Astrocyte (in vitro differentiated cells and primary cell): ENCODE measurements at places on chromosomes 16 and 17. TPM values are rescaled to one million over a fixed set of nuclear protein-coding genes. Genes with fewer than 3 reads are reported as not detected.

DNA sequence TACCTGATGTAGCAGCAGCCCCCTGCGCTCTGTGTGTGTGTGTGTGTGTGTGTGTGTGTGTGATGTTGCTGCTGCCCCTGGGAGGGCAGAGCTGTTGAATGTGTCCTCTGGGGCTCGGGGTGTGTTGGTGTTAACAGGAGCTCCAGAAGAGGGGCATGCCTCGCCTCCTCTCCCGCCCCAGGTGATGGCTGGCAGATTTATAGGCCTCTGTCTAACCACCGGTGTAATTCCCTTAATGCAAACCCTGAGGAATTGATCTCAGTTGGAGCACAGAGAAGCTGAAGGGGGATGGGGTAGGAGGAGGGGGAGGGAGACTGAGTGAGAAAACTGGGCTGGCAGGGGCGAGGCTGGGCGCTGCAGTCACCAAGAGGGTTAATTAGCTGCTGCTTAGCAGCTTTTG lies 10.0 kb downstream of the CACNA1G start:
- DNase-seq, result no peak

DNA sequence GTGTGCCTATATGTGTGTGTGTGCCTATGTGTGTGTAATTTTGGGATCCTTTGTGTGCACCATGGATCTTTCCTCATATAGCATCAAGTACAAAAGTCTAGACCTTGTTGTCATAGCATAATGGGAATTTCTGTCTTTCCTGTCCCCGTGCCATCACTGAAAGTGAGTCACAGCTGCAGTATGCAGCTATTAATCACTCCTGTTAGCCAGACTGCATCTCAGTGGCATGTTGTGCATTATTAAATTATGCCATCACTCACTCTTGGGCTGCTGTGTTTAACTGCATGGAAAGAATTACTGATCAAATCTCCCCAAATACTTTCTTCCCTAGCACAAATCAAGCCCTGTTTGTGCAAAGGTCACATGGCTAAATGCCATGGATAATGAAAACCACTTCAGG lies 92.4 kb downstream of the CBLN1 start:
- DNase-seq, result no peak

P2RX1 gene
- total RNA-seq, result not detected in 2 replicates

- DNase-seq, result no peak
These were observed 67.2 kb downstream of the RPTOR start for GRCh38 chr17:80611816-80612215.

KLHDC4 gene
- 29.6 and 29.8 TPM in 2 replicates for total RNA-seq

GRCh38 chr17:77459018-77459755 lies 318.4 kb downstream of the SEC14L1 start:
- no peak for DNase-seq

AGRP gene
- total RNA-seq, result not detected in 2 replicates

- peak; percentile 77 for DNase-seq
These were observed 1.1 kb downstream of the KATNB1 start for GRCh38 chr16:57736419-57737351.

DNA sequence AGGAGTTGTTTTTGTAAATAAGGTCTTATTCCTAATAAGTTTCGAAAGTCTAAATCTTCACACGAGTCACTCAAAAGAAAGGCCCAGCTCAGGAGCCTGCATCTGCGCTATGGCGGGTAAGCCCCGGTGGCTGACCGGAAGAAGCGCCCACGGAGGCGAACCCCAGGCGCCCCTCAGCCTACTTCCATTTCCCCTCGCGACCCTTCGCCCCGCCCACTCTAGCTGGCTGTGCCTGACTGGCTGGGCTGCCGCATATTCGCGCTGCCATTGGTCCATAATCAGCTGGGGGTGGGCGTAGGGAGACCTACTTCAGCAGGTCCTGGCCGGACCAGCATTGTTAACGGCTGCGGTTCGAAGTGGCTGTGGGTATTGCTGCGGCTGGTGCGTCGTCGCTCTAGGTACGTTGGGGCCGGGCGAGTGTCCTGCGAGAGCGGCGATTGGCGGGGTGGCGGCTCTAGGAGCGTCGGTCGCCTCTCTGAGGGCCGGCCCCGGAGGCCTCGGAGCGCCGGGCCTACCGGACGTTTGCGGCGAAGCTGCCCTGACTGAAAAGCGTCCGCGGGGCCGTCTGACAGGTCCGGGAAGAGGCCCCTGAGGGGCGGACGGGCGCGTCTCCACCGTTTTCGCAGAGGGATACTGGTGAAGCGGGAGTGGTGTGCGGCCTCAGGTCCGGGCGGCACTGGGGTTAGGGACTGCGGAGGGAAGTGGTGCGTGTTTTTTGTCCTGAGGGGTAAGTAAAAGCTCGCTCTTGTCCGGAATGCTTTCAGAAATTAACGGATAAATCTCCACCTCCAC lies at the start of gene ATF7IP2:
ATF7IP2 (plus strand) TSS at position 337 of the 792 bp plus-strand sequence. CDS start 44,560 bp downstream, outside the sequence.
- peak; percentile 91 for DNase-seq

DNA sequence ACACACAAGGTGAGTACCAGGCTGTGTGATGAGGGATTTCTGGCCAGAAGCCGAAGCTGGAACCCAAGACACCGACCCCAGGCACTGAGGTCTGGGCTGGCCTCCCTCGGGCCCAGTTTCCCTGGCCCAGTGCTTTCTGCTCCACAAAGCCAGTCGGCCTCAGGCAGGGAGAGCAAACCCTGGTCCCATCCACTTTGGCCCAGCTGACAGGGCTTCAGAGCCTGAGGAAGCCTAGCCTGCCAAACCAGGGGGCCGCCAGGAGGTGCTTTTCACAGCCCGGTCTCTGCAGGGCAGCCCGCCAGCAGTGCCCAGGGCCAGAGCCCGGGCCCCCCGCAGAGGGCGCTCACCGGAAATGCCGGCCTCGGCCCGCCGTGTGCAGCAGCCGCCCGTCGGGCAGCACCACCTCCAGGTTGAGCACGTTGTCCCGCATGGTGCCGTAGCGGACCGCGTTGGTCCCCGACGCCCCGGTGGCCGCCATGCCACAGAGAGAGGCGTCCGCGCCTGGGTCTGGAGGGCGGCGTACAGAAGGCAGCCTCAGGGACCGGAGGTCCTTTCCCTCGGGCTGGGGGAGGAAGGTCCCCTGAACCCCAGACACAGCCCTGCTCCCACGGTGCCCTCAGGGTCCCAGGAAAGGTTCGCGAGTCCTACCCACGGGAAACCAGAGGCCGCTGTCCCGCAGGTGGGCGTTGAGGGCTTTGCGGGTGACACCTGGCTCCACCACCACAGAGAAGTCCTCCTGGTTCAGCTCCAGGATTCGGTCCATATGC lies 2.2 kb downstream of the LDHD start:
- DNase-seq, result no peak

DNA sequence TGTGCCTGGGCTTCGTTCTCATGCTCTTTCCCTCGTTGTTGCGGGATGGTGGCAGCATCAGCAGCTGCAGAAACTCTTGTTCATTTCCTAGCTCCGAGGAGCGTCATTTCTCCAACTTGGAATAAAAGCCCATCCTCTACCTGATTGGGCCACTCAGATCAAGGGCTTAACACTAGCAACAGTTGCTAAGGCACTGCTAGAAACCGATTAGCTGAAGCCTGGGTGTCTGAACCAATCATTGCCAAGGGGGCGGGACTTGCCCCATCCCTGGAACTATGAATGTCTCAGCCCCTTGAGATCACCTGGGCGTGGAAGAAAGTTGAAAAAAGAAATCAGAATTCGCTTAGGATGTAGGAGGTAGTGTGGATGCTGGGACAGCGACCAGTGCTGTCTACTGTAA lies 145.3 kb downstream of the FOXL1 start:
- no peak for DNase-seq

- DNase-seq, result no peak
These were observed 314.2 kb downstream of the FOXL1 start for GRCh38 chr16:86892509-86892908.

DNA sequence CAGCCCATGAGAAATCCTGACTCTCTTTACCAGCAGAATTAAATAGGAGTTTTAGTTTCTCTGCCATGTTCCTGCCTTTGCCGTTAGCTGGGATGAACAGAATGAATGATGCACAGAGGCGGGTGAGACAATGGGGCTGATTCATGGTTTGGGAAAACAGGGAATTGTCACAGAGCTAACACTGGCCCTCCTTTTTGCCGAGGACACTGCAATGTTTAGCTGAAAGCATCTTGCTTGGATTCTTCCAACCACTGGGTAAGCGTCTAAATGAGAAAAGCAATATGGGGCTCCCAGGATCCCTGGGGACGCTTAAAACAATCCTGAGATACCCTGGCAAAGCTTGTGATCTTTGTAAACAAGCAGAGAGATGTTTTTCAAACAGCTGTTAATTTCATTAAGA lies 12.8 kb upstream of the PAFAH1B1 start:
- DNase-seq, result no peak

GRCh38 chr16:85301231-85301630 lies 189.0 kb upstream of the CIBAR2 start:
- DNase-seq, result no peak

GRCh38 chr17:16215273-16215964 lies at the start of gene NCOR1:
Gene NCOR1 (minus strand): TSS chr17:16215534. CDS start chr17:16194569, 20,965 bp downstream.
- peak; percentile 87 for DNase-seq

- no peak for DNase-seq
These were observed 5.7 kb upstream of the NQO1 start for GRCh38 chr16:69732101-69732500.

DNA sequence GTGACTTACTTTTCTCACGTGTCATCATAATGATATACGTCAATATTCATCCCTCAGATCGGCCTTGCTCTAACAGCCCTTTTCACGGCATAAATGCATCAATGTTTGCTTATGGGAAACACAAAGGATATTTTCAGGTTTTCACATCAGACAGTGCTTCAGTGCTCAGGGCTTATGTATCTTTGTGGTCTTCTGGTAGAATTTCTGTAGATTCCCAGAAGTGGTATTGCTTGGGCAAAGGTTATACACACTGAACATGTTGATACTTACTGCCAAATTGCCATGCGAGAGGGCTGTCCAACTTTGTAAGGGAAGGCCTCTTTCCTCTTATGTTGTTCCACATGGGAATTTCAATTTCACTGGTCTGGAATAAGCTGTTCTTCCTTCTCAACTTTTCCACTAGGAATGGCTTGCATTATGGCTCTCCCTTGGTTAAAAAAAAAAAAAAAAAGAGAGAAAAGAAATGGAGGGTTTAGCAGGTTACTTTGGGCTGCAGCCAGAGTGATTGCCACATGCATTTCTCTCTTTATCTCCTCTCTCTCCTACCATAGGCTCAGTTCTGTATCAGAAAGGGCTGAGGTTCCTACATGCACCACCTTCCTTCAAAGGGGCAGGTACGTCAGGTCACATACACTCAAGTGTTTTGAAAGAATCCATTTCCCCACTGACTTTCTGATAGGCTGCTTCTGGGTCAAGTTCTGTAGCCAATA lies 19.3 kb downstream of the DHODH start:
- DNase-seq, result no peak

KRT32 gene
- not detected in 2 replicates for total RNA-seq

- DNase-seq, result peak; percentile 53
These were observed 15.8 kb upstream of the CCL5 start for GRCh38 chr17:35895636-35896587.

KRT36 gene
- total RNA-seq, result not detected in 2 replicates

GRCh38 chr16:76784530-76784929 lies 406.5 kb upstream of the MON1B start:
- DNase-seq, result no peak

- no peak for DNase-seq
These were observed 25.5 kb upstream of the RPH3AL start for GRCh38 chr17:378068-378467.
